MCF 10A (cell line): ENCODE measurements at places on chromosomes 2 and 18.

GRCh38 chr2:218278531-218279360 is 8.4 kb downstream of the PNKD start:
- no peak for DNase-seq

DNA sequence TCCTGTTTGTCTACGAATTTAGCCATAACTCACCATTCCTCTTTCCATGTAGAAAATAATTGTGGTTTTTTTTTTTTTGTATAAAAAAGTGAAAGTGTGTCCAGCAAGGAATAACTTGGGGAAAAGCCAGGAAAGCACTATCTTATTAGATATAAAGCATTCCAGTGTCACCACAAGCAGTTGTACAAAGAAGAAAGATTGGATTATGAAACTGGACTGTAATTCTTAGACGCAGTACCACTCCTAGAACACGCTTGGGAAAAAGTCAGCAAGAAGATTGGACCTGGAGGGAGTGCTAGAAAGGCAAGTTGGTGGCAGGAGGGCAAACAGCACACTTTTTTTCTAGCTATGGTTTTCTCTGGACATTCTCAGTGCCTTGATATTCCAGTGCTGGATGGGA is 186.7 kb downstream of the PARD3B start:
- DNase-seq: no peak

DNA sequence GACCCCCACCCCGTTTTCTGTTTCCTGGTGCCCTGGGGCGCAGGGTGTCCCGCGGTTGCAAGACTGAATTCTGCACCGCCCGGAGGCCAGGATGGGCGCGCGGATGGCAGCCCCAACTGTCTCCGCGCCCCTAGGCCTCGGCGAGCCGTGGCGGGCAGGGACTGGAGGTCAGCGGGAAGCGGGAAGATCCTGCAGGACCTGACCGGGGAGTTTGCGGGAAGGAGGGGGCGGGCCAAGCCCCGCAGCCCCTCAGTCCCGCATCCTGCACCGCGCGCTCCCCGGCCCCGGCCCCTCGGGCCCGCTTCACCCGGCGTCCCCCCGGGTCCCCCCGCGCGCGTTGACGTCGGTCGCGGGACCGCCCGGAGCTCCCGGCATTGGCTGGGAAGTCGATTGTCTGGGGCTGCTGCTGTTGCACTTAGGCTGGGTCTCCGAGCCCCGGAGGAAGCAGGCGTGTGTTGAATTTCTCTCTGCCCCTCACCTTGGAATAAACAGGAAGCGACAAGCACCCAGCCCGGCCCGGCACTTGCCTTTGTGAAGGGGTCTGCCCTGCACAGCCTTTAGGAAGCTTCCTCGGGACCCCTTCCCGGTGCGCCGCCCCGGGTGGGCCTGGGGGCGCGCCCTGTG is at the start of gene LDLRAD4:
Gene LDLRAD4 (plus strand): TSS at position 393 of the 624 bp plus-strand sequence.
- DNase-seq: no peak

GRCh38 chr2:30425326-30425725 is 21.7 kb upstream of the LCLAT1 start:
- DNase-seq: no peak
